Activated T-helper 1 cell treated with anti-CD3 and anti-CD28 coated beads, Interleukin-2, amount 50 U/mL, for 16 hours (primary cell): ENCODE measurements at places on chromosomes 7 and 10.

DNA sequence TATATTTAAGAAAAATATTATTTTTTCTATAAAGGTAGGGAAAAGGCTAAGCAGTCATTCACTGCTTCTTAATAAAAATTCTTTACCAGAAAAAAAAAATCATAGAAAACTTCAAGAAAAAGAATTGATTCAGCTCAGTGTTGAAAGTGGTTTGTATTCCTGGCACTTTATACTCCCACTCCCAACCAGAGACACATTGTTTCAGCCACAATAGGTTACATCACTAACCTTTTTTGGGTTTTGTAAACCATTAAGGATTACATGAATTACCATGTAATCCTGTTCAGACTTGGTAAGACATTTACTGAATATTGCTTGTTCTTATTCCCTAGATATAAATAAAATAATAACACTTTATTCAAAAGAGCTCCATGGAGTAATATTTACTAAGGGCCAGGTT, 46.6 kb downstream of the MINPP1 start:
- DNase-seq = no peak

- no peak for DNase-seq
Observed at GRCh38 chr7:44056681-44057080, 8.7 kb downstream of the PGAM2 start.

GRCh38 chr7:157660971-157661610, 324.3 kb downstream of the DNAJB6 start:
- no peak for DNase-seq

- peak; percentile 24 for DNase-seq
Observed at GRCh38 chr7:43758029-43758821, at the start of gene BLVRA. TSS of gene BLVRA (plus strand) at chr7:43758680. CDS start at chr7:43771159, 12,479 bp downstream.

GRCh38 chr7:76426246-76426645, 1.5 kb downstream of the ZP3 start:
- DNase-seq = no peak

GRCh38 chr7:148695953-148696352, 2.8 kb upstream of the CUL1 start:
- DNase-seq = no peak

DNA sequence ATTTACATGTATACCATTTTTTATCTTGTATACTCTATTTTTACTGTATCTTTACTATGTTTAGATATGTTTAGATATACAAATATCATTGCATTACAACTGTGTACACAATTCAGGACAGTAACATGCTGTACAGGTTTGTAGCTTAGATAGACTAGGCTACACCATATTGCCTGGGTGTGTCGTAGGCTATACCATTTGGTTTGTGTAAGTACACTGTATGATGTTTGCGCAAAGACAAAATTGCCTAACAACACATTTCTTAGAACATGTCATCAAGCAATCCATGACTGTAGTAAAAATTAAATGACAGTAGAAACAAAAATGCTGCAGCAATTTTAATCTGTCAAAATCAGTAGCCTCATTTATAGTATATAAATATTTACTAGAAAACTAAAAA, 812.2 kb downstream of the GRM8 start:
- no peak for DNase-seq
